ENCODE measurements at places on chromosomes 11 and 22.
A peak's percentile ranks its signal among the peaks of the same experiment; 100 is the strongest.

DNA sequence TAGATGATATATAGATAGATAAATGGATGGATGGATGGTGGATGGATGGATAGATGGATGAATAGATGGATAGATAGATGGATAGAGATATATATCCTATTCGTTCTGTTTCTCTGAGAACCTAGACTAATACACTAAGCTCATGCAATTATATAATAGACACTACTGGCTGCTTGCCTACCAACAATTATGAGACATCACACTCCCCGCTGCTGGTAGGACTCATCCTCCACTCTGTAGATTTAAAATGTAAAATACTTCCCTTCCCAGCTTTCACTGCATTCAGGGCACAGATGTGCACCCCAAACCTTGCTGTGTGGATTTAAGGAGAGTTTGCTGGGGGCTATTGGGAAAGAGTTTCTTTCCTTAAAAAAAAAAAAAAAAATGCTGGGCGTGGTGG lies 28.3 kb upstream of the RCN1 start:
- no peak for DNase-seq

DNA sequence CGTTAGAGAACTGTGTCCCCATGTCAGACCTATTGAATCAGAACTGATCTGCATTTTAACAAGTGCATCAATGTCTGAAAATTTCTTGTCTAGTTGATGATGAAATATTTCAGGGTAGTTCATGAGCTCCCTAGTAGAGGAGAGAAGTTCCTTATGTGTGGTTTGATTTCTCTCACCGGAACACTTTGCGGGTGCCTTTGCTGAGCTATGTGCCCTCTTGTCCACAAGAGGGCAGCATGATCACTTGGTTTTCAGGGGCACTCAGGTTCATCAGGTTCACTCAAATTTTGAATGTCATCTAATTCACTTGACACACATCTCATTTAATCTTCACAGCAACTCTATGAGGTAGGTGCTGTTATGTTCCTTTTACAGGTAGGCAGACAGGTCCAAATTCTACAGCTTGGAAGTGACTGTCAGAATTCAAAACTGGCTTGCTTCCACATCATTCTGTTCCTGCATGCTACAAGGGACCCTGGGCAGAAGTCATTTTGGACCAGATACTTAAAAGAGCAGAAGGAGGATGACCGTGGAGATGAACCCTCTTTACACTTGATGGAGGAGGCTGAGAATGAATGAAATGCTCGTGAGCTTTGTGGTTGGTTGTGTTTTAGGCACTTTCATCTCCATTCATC lies 55.6 kb downstream of the P4HA3 start:
- peak; percentile 44 for DNase-seq

DNA sequence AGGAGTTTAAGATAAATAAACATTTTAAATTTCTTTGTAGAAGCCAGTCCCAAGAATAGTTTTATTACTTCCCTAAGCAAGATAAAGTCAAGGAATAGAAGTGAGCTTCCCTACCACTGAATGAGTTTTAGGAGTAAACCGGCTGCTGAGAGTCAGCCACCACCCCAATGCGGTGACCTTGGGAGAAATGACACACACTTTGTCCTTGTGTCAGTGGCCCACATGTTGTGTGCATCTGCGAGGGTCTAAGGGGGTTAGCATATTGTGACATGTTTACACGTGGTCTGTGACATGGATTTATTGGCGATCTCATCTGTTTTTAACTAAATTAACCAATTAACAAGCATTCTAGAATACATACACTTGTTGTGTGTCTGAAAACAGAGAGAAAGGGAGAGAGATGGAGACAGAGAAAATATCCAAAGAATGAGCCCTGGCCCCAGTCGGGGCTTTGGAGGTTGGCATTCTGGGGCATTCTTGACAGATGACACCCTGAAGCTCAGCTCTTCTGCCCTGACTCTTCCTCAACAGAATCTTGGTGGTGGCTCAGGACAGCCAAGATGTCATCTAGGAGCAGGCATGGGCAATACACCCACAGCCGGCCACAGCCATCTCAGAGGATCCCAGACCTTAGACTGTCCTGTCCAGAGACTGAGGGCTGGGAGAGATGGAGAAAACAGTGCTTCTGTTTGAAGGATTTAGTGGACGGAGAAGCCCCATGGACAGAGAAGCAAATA lies 29.7 kb upstream of the TMPRSS4 start:
- peak; percentile 30 for DNase-seq

DNA sequence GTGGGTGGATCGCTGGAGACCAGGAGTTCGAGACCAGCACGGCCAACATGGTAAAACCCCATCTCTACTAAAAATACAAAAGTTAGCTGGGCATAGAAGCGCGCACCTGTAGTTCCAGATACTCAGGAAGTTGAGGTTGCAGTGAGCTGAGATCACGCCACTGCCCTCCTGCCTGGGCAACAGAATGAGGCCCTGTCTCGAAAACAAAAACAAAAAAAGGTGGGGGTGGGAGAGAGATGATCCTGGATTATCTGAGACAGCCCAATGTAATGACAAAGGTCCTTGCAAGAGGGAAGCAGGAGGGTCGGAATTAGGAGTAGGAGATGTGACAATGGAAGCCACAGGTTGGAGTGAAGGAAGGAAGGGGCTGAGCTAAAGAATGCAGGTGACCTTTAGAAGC lies 87.6 kb upstream of the APOA1 start:
- DNase-seq, result no peak

GRCh38 chr11:5129457-5129877 lies 8.7 kb downstream of the OR52A5 start:
- DNase-seq, result no peak

GRCh38 chr11:68574308-68574707 lies 110.0 kb upstream of the GAL start:
- DNase-seq, result no peak

- no peak for DNase-seq
Measured at GRCh38 chr11:109424901-109425300, 2.9 kb downstream of the C11orf87 start.

- DNase-seq, result no peak
Measured at GRCh38 chr11:76209973-76210930, 4.0 kb upstream of the WNT11 start.

- DNase-seq, result no peak
Measured at GRCh38 chr11:131922220-131922619, 551.8 kb downstream of the NTM start.

DNA sequence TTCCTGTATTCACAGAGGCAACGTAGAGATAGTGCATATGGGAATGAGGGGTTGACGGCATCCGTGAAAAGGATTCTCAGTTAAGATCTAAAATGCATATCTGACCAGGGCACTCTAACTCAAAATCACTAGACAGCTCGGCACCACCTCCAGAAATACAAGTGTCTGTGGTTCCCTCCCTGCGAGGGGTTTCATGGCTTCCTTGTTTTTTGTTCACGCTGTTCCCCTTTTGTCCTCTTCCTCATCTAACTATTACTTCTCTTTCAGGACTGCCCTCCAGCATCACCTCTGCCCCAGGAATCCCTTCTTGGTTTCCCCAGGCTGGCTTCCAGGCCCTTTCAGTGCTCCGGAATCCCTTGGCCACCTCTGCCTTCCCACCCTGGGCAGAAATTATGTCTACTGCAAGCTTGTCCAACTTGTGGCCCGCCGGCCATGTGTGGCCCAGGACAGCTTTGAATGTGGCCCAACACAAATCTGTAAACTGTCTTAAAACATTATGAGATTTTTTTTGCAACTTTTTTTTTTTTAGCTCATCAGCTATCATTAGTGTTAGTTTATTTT lies 159.9 kb downstream of the FBXO7 start:
- DNase-seq, result no peak

- DNase-seq, result peak; percentile 43
Measured at GRCh38 chr11:12288212-12288930, 89.0 kb upstream of the PARVA start.

DNA sequence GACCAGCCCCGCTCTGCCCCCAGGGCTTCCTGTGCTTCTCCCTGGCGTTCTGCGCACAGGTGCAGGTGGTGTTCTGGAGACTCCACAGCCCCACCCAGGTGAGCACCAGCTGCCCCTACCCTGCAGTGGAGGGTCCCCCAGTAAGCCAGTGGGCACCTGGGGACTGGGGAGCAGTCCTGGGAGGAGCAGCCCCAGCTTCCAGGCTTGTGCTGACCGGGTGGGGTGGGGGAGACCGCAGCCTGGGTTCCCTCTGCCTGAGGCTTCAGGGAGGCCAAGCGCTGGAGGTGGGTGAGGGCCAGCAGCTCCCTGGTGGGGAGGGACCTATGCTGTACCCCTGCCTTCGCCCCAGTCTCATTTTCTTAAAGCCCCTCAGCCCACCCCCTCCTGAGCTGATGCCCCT lies 6.9 kb downstream of the TSPAN32 start:
- no peak for DNase-seq

- DNase-seq, result peak; percentile 88
Measured at GRCh38 chr11:75525433-75526191, at the start of gene GDPD5. TSS of gene GDPD5 (minus strand) at chr11:75525941. CDS start at chr11:75477735, 48,206 bp downstream.

- DNase-seq, result no peak
Measured at GRCh38 chr22:25628494-25628893, 64.0 kb downstream of the GRK3 start.

GRCh38 chr11:121297872-121298271 lies 5.3 kb downstream of the SC5D start:
- DNase-seq, result no peak

- DNase-seq, result no peak
Measured at GRCh38 chr11:113618360-113618759, 87.7 kb downstream of the TMPRSS5 start.

- DNase-seq, result no peak
Measured at GRCh38 chr11:120332822-120333716, 3.1 kb upstream of the ARHGEF12 start.

DNA sequence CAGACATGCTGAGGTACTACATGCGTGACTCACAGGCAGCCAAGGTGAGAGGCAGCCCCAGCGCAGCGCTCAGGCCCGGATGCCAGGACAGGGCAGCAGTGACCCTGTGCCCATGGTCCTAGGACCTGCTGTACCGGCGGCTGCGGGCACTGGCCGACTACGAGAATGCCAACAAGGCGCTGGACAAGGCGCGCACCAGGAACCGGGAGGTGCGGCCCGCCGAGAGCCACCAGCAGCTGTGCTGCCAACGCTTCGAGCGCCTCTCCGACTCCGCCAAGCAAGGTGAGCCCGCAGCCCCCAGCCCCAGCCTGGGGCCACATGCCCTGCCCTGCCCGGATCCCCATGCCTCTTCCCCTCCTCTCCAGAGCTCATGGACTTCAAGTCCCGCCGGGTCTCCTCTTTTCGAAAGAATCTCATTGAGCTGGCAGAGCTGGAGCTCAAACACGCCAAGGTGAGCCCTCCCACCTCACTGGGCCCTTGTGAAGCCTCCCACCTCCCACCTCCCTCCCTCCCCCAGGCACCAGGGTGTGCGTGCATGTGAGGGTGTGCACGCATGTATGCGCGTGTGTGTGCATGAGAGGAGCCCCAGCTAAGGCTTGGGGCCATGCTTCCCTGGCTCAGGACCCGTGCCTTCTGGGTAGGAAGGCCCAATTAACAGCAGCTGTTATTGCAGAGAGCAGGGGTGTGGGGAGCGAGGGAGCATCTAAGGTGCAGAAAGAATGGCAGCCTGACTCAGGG lies 5.3 kb downstream of the CFL1 start:
- DNase-seq, result no peak

DNA sequence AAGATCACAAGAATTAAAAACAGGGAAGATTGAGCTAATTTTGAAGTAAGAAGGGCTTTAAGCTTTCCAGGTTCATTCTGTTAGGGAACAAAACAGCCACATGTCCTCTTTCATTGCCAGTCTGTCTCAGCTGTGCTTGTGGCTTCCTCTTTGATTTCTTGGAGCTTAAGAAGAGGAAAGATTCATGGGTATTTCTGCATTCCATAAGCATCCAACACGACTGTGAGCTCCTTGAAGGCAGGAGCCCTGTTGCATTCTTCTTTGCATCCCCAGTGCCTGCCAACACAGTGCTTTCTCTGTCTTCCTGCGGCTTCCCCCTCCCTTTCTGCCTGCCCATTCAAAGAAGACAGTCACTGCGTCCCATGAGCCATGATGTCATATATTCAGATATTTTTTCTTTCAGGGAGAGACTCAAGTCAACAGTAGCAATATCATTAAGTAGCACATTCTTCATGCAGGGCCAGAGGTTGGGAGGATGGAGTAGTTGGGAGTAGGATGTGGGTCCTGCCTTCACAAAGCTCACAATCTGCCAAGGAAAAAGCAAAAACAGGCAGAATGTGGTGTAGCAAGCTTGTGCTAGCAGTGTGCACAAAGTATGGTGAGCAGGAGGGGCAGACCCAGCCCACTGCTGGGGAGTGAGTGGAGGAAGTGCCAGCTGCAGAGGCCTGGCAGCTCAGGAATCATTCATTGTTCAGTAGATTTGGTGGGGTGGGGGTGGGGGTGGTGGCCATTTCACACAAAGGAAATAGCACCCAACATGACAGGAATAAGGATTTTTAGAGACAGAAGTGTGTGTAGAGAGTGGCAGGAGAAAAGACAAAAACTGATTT lies 162.1 kb upstream of the RASSF10 start:
- no peak for DNase-seq

DNA sequence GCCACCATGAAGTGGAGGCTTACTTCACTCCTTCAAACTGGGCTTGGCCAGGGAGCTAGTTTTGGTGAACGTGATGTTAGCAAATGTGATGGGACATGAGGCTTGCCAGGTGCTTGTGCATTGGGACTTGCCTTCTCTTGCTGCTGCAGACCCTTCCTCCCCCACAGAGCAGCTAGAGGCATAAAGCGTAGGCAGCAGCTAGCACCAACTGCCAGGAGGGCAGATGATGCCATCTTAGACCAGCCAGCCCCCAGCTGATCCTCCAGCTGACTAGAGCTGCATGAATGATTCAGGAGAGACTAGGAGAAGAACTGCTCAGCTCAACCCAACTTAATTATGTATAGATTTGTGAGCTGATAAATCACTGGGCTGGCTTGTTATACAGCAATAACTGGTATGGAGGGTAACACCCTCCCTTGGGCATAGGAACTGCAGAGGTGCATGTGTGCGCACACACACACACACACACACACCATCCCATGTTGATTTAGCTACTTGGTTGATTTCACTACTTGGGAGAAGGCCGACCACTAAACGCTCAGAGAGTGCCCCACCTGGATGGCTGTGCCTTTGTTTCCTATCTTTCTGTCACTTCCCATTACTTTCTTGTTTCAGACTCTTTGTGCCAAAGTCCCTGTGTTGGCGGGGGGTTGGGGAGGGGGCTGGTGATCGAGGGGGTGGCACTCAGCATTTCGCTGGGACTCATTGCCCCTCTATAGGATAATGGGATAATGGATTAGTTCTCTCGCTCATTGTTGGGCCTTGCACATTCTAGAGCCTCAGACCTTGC lies 202.8 kb downstream of the ADAMTS15 start:
- DNase-seq, result no peak
